ENCODE measurements at places on chromosomes 3 and 15. TPM values are rescaled to one million over a fixed set of nuclear protein-coding genes. Genes with fewer than 3 reads are reported as not detected.

The FOXL2 gene
- not detected for total RNA-seq

The PYDC2 gene
- not detected for total RNA-seq

GRCh38 chr3:155076888-155077287, 3.2 kb upstream of the MME start:
- peaks cover 16% of the 10 kb centered on the region for H3K4me1 ChIP-seq
- DNase-seq = no peak
- H3K27ac ChIP-seq = no peak overlapping the region

GRCh38 chr3:44045476-44046275, 196.0 kb upstream of the TOPAZ1 start:
- DNase-seq = peak; percentile 53
- no peaks in the 10 kb centered on the region for H3K4me1 ChIP-seq
- no peak overlapping the region for H3K27ac ChIP-seq

All from right atrium auricular region (tissue), 2 donors.